Osteoblast (primary cell): ENCODE measurements at places on chromosomes 3 and 15. TPM values are rescaled to one million over a fixed set of nuclear protein-coding genes. Genes with fewer than 3 reads are reported as not detected.

The PLA2G4E gene
- not detected in 2 replicates for total RNA-seq

DNA sequence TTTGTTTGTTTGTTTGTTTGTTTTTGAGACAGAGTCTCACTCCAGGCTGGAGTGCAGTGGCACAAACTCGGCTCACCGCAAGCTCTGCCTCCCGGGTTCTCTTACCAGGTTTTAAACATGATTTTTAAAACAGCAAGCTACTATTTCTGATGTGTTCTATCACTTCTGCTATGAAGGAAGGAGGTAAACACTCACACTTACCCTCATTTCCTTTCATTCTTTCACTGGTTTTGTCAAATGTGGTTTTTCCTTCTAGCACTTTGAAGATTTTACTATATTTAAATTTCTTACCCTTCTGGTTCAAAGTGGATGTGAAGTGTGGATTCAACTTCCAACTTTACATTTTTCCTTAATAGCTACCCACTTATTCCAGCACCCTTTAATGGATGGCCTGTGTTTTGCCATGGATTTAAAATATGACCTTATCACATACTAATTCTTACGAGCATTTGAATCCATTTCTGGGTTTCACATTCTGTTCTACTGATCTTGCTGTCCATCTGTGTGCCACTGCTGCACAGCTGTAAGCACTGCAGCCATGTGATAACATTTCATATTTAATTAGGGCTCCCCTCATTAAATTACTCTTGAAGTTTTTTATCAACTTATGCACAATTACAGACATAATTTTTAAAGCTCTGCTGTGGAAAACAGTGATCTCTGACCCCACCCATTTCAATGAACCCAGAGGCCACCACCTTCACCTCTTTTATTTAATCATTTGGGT lies 42.3 kb downstream of the TXNRD3 start:
- DNase-seq, result no peak
- H3K4me1 ChIP-seq, result peaks cover 4% of the 10 kb centered on the region
- H3K27me3 ChIP-seq, result no peaks in the 10 kb centered on the region
- H3K36me3 ChIP-seq, result peaks cover 4% of the 10 kb centered on the region

GRCh38 chr3:192652727-192653126 lies 74.6 kb downstream of the FGF12 start:
- H3K4me1 ChIP-seq, result no peaks in the 10 kb centered on the region
- H3K27me3 ChIP-seq, result no peaks in the 10 kb centered on the region
- H3K27ac ChIP-seq, result no peak overlapping the region
- no peak overlapping the region for H3K4me3 ChIP-seq

DNA sequence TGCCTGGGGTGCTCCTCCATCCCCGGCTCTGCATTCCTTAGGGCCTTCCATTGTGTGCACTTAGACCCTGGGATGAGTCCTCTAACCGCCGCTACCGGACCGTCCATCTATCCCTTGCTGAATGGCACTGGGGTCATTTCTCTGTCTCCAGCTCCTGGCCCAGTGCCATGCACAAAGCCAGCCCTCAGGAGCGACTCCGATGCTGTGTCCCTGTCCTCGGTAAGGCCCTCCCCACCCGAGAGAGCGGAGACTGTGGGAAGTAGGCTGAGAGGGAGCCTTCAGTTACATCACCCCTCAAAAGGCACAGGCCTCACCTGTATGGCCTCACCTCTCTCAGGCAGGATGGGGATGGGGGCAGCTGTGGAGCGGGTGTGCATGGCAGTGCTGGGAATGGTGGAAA lies 33.8 kb downstream of the MUC4 start:
- H3K36me3 ChIP-seq, result no peaks in the 10 kb centered on the region
- H3K4me1 ChIP-seq, result no peaks in the 10 kb centered on the region
- H3K4me3 ChIP-seq, result no peak overlapping the region
- H3K27ac ChIP-seq, result no peak overlapping the region
- DNase-seq, result peak; percentile 79

GRCh38 chr3:148366743-148367410 lies 330.8 kb upstream of the AGTR1 start:
- H3K27ac ChIP-seq, result no peak overlapping the region
- no peak for DNase-seq
- no peak overlapping the region for H3K4me3 ChIP-seq
- H3K36me3 ChIP-seq, result no peaks in the 10 kb centered on the region
- no peaks in the 10 kb centered on the region for H3K27me3 ChIP-seq

GRCh38 chr3:123405936-123406510 lies 42.9 kb downstream of the ADCY5 start:
- no peaks in the 10 kb centered on the region for H3K4me1 ChIP-seq
- no peak for DNase-seq
- H3K36me3 ChIP-seq, result no peaks in the 10 kb centered on the region
- no peak overlapping the region for H3K4me3 ChIP-seq
- H3K27me3 ChIP-seq, result peaks cover 24% of the 10 kb centered on the region
- H3K27ac ChIP-seq, result no peak overlapping the region

The MAPKBP1 gene
- 22.8 and 25.6 TPM in 2 replicates for total RNA-seq

DNA sequence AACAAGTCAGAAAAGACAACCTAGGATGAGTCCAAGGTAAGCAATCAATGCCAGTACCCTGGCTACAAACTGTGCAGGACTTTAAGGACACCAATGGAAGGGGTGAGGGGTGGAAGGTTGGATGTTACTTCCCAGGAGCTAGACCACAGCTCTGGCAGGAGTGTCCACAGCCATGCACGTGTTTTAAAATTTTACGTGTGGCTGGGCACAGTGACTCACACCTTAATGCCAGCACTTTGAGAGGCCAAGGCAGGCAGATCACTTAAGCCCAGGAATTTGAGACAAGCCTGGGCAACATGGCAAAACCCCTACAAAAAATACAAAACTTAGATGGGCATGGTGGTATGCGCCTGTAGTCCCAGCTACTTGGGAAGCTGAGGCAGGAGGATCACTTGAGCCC lies 14.7 kb upstream of the HDC start:
- no peaks in the 10 kb centered on the region for H3K27me3 ChIP-seq
- no peak overlapping the region for H3K4me3 ChIP-seq
- no peaks in the 10 kb centered on the region for H3K4me1 ChIP-seq
- H3K27ac ChIP-seq, result no peak overlapping the region
- no peak for DNase-seq

The CACNA2D2 gene
- not detected in 2 replicates for total RNA-seq

DNA sequence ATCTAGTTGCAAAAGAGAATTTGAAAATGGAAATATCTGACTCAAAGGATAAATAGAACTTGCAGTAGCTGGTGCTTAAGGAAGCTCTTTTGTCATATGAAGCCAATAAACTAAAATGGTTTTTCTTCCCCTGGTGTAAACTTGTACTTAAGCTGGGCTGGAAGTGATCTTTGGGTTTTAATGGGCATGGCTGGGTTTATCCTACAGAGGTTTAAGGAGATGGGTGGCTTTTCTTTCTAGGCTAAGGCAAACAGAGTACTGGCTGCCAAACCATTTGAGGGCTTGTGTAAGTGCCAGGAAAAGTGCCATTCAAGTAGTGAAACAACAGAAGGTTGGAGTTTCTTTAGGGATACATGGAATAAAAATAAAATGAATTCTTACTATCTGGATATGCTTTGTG lies 12.1 kb upstream of the UTS2B start:
- H3K27me3 ChIP-seq, result no peaks in the 10 kb centered on the region
- H3K4me3 ChIP-seq, result no peak overlapping the region
- H3K4me1 ChIP-seq, result peaks cover 49% of the 10 kb centered on the region
- no peak for DNase-seq

DNA sequence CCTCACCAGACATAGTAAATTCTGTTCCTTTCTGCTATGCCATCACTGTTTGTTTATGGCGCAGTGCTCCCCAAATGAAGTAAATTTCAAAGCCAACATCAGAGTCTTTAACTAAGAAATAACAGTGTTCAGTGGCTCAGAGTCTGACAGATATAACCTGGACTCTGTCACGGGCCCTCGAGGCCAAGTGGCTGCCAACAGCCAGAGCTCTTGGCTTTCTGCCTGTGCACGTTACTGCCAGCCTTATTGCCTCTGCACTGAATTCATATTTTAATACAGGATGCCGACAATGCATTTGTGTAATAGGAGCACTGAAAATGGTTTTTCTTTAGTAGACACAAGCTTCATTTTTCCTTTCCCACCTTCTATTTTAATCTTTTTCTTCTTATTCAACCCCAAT lies 219.9 kb downstream of the NLGN1 start:
- no peak for DNase-seq
- no peaks in the 10 kb centered on the region for H3K27me3 ChIP-seq
- no peaks in the 10 kb centered on the region for H3K36me3 ChIP-seq
- no peak overlapping the region for H3K4me3 ChIP-seq
- no peak overlapping the region for H3K27ac ChIP-seq

DNA sequence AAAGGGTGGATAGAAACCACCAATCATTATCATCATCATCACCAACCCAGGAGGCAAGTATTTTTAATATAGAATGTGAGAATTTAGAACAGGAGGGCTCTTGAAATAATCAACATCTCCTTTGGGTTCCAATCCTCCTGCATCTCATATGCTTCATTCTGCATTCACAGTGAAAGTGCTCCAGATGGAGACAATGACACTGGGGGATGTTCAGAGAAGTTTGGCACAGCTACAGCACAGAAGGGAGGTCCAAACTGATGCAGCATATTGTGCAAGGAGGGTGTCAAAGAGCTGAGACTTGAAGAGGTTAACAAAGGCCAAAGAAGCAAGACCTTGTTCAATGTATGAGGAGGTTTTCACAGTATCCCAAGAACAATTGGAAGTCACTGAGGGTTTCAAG lies 767.1 kb downstream of the NTRK3 start:
- DNase-seq, result no peak
- H3K4me3 ChIP-seq, result no peak overlapping the region
- H3K27me3 ChIP-seq, result no peaks in the 10 kb centered on the region
- H3K4me1 ChIP-seq, result no peaks in the 10 kb centered on the region
- no peak overlapping the region for H3K27ac ChIP-seq
